ENCODE measurements at places on chromosomes 6 and 20.

- DNase-seq, result no peak
Observed at GRCh38 chr6:127188744-127189143, 70.3 kb downstream of the RSPO3 start.

DNA sequence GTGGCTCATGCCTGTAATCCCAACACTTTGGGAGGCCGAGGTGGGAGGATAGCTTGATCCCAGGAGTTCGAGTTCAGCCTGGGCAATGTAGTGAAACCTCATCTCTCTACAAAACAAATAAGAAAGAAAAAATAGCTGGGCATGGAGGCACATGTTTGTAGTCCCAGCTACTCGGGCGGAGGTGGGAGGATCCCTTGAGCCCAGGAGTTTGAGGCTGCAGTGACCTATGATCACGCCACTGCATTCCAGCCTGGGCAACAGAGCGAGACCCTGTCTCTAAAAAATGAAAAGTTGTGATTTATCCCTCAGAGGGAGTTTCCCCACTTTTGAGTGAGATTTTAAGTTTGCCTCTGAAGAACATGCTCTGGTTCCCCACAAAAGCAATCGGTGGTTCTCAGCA is 17.4 kb upstream of the BMP7 start:
- no peak for DNase-seq

- no peak for DNase-seq
Observed at GRCh38 chr6:154611241-154611640, 100.8 kb upstream of the CNKSR3 start.

- no peak for DNase-seq
Observed at GRCh38 chr6:20533746-20534294, 437 bp upstream of the CDKAL1 start.

DNA sequence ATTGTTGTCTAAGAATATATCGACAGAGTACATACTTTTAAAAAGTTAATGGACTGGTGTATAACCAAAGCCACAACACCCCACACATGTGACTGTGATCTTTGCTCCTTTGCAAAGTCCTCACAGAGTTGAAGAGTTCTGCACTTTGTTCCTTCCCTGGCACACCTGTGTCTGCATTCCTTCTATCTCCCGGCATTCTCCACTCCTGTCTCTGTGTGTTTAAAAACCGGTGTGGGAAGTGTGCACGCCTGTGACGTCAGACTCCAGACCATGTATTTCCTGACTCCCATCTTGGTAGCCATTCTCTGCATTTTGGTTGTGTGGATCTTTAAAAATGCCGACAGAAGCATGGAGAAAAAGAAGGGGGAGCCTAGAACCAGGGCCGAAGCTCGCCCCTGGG is at the start of gene IYD:
Gene IYD, plus strand, starts transcription at position 251 of the 400 bp plus-strand sequence. Its CDS starts 20 bp downstream, at position 271.
- DNase-seq, result no peak

GRCh38 chr20:8918145-8918544 is 150.7 kb upstream of the PLCB4 start:
- no peak for DNase-seq

- DNase-seq, result no peak
Observed at GRCh38 chr20:63003546-63003945, 3.2 kb downstream of the BHLHE23 start.

DNA sequence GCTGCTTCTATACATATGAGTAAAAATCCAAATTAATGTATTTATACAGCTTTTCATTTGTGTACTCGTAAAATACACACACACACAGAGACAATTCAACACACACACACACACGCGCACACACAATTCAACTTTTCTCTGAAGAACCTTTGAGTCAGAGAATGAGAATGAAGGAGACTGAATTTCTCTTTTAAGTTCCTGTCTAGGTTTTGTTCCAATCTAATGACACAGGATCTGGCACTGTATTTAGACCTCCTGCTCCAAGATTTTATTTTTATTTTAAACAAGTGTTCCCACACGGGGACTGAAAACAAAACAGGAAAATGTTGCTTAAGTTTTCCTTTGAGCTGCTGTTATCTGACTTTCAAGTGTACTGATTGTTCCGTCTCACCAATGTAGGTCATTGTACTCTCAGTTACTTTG is 250.8 kb downstream of the LAMA2 start:
- DNase-seq, result no peak

- DNase-seq, result no peak
Observed at GRCh38 chr20:17963114-17963897, 5.3 kb downstream of the SNX5 start.

GRCh38 chr6:90646940-90647339 is 60.1 kb upstream of the MAP3K7 start:
- DNase-seq, result no peak

GRCh38 chr20:31485450-31486339 is 10.6 kb downstream of the REM1 start:
- no peak for DNase-seq

GRCh38 chr6:87705070-87705691 is 3.1 kb upstream of the AKIRIN2 start:
- no peak for DNase-seq

DNA sequence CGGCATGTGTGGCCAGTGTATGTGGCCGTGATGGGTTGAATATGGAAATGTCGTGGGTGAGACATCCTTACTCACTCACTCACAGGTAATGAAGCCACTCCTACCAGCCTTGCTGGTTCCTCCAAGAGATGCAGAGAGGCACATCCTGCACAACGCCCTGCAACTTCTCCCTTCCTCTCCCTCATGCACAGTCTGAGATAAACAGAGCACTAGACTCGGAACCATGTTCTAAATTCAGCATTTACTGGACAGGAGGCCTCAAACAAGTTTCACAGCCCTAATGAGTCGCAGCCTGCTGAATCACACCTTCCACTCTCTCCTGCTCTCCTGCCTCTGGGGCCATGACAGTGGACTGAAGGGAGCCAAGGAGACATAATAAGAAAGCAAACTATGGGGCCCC is 91.2 kb downstream of the ISM1 start:
- DNase-seq, result no peak

DNA sequence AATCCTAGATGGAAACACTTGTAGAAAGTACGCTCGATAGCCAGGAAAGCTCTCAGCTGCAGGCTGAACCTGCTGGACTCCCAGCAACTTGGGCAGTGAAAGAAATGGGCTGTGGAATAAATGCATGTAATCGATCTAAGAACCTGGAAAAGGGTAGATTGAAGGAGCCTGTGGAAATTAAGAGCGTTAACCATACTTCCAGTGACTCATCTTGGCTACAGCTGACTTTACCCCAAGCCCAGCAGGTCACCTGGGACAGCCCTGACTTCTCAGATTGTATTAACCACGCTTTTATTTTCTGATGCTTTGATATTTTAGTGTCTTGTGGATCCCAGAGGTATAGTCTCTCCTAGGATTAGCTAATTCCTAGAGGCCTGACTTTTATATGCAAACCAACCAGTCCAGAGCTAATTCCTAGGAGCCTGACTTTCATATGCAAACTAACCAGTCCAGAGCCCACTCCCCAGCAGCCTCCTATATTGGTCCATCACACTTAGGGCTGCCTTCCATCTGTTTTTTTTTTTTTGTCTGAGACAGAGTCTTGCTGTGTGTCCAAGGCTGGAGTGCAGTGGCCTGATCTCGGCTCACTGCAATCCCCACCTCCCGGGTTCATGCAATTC is 86.3 kb downstream of the GMPR start:
- DNase-seq, result no peak
